B cell (primary cell): ENCODE measurements at places on chromosomes 3 and 15.

GRCh38 chr15:73564255-73564654, 68.9 kb downstream of the NPTN start:
- DNase-seq: no peak

GRCh38 chr3:39748002-39748401, 61.4 kb upstream of the MYRIP start:
- no peak for DNase-seq

- DNase-seq: no peak
Measured at GRCh38 chr3:55094676-55095075, 166.8 kb upstream of the LRTM1 start.

DNA sequence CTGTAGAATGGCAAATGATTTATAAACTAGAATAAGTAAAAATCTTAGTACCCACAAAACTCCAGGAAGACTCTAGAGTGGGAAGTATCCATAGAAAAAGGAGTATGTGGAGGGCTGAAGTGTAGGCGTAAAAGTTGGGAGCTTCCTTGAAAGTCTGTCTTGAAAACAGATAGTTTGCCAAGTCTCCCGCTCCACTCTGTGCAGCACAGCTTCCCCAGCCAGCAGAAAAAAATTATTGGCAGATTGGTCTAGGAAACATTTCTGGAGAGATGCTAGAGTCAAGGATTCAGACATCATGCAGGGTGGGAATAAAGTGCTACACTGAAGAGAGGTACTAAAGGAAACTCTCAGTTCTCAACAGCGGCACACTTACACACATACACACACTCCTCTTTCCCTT, 53.4 kb upstream of the CD200R1L start:
- DNase-seq: no peak

GRCh38 chr3:126497956-126498355, 19.6 kb downstream of the UROC1 start:
- DNase-seq: no peak

DNA sequence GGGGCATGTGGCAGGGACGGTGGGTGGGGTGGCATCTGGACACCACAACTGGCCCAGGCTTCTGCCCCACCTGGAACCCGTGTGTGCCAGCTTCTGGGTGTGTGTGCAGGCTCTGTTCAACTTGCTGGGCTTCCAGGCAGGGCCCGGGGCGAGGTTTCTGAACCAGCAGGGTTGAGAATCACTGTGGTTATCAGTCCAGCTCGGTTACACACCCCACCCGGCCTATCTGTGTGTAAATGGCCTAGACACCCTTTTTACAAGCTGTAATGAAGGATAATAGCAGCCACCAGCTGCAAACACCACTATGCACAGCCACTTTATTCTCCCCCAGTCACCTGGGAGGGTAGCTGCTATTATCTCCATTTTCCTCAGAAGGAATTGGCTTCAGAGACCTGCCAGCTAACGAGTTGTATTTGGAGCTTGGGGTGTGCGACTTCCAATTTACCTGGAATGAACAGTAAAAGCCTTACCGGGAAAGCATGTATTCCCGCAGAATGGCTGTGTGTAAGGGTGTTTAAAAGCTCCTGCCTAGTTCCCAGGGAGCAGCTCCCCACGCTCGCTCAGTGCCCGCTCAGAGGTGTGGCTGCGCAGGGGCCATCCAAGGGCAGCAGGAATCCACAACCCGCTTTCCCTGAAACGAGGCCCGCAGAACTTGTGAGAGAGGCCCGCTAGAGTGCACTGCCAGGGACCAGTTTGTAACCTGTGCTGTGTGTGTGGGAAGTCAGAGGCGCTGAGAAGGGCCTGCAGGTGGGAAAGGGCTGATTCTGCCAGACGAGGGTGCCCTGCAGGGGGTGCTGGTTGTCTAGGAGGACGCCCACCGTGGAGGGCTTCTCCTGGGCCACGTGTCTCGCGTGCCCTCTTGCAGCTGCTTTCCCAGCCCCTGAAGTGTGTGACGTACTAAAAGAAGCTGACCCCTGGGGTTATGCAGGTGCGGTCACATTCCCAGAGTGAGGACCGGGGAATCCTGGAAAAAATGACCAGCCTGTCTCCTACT, 83.5 kb downstream of the C3orf70 start:
- DNase-seq: no peak

- DNase-seq: no peak
Measured at GRCh38 chr3:45126730-45127129, 19.4 kb downstream of the CDCP1 start.

GRCh38 chr3:182936918-182937285, 43.4 kb downstream of the DCUN1D1 start:
- DNase-seq: no peak

GRCh38 chr3:146464005-146464595, 5.3 kb downstream of the PLSCR2 start:
- DNase-seq: no peak

DNA sequence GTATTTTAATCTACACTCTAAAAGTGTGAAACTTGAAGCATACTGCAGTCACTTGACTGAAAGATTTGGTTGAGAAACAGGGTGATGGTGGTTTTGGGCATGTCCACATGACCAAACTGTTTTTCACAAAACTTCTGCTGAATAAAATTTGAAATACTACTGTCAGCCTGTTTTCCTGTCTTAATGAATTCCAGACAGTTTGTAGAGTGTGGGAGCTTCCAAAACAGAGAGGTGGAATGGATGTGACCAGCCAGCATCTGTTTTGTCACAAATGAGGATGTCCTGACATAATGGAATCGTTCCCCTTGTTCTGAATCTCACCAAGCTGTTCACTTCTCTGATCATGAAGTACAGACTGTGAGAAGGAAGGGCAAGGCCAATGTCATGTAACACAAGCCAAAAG, 11.8 kb downstream of the MITF start:
- DNase-seq: no peak

DNA sequence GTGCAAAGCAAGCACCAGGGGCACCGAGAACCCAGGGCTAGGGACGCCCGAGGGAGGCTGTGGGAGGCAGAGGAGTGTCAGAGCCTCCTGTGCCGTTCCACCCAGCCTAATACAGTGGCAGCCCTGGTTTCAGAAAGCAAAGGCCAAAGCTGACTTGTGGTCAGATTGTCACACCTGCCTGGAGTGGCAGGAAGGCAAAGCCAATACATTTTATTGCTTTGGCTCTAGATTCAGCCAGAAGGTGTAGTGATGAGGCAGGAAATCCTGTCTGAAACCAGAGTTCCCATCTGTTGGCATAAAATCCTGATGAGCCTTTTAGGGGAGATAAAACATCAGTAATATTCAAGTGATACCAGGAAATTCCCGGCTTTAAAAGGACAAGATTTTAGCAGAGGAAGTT, 168.3 kb downstream of the SLCO3A1 start:
- DNase-seq: no peak

DNA sequence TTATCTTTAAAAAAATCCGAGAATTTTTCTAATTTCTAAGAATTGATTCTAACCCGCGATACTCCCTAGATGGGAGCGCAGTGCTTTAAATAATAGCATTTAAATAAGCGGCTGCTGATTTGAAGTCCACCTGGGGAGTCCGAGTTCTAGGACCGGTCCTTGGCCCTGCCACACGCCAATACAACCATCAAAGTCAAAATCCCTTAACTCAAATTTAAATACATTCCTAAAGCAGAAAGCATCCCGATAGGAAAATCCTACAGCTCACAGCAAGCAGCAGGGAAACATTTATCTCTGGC, 508 bp upstream of the ECT2 start:
- no peak for DNase-seq

- no peak for DNase-seq
Measured at GRCh38 chr3:40427045-40427669, 30.0 kb upstream of the RPL14 start.

DNA sequence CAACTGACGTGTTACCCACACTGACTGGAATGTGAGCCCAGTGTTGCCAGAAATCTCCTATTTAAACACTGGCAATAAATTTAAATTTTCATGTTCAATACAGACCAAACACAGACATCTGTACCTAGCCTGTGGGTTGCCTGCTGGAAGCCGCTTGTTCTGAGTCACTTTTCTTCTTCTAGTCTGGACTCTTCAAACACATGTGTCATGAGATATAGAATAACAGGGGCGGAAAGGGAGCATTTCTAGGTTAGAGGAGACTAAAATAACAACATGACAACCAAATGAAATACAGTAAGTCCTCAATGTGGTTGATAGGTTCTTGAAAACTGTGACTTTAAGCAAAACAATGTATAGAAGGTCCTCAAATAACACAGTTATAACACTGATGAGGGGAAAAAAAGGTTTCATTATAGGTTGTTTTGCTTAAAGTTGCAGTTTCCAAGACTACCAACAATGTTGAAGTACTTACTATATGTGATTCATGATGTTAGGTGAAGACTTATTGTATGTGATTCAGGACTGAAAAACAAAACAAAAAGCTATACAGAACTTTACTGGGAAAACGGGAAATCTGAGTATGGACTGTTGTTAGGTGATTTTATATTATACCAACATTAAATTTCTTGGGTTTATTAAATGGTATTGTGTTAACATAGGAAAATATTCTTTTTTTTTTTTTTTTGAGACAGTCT, 63.1 kb downstream of the PRKAR2A start:
- DNase-seq: no peak

GRCh38 chr15:95620934-95621579, 709.4 kb upstream of the NR2F2 start:
- DNase-seq: no peak

DNA sequence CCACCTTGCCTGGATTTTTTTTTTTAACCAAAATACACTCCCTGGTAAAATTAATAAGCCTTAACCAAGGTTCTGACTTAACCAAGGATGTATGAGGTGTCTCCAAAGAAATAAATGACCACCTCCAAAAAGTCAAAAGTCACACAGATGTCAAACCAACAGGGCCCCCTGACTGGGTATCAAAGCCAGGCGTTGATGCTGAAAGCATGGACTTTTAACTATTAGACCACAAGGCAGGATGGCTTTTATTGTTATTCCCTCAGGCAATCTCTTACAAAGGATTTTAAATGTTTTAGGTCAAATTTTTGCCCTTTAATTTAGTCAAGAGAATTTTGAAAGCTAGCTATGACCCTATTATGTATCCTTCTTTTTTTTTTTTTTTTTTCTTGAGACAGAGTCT, 60.4 kb downstream of the OSTN start:
- DNase-seq: no peak

- no peak for DNase-seq
Measured at GRCh38 chr15:87767516-87767915, 489.0 kb downstream of the NTRK3 start.

DNA sequence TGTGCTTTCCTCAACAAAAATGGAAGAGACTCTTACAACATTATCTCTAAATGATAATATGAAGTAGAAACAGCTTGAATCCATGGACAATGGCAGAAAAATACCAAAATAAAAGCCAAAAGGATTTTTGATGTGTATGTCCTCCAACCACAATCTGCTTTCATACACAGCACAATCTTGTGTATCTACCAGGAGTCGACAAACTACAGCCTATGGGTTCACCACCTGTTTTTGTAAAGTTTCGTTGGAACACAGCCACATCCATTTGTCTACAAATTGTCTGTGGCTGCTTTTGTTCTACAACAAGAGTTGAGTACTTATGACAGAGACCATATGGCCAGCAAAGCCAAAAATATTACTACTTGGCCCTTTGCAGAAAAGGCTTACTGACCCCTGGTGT, 88.7 kb upstream of the UBE2E2 start:
- no peak for DNase-seq

DNA sequence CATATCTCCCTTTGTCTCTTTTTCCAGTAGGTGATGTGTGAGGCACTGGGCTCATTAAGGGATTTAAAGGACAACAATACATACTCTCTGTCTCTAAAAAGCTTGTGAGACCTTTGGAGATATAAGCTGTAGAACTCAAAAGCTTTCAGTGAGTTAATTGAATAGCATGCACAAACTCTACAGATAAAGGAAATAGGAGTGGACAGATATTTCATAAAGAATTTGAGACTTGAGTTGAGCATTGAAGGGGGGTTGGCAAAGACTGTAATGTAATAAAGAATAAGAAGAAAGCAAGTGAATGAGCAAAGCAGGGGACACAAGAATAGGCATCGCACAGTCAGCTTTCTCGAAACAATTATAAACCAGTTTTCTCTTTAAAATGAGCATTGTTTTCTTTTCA, 583.4 kb upstream of the DPPA4 start:
- DNase-seq: no peak

GRCh38 chr15:70154718-70155347, 57.1 kb upstream of the TLE3 start:
- DNase-seq: no peak
